Cardiac muscle cell (in vitro differentiated cells and primary cell): ENCODE measurements at places on chromosomes 6 and 20.
A peak's percentile ranks its signal among the peaks of the same experiment; 100 is the strongest.

DNA sequence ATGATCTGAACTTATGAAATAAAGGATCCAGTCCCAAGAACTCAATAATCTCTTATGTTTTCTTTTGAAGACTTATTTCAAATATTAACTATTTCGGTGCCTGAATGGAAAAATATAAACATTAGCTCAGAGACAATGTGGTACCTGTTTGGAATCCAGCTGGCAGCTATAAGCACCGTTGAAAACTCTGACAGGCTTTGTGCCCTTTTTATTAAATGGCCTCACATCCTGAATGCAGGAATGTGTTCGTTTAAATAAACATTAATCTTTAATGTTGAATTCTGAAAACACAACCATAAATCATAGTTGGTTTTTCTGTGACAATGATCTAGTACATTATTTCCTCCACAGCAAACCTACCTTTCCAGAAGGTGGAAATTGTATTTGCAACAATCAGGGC lies 4.4 kb upstream of the KIAA0319 start:
- no peak for DNase-seq

DNA sequence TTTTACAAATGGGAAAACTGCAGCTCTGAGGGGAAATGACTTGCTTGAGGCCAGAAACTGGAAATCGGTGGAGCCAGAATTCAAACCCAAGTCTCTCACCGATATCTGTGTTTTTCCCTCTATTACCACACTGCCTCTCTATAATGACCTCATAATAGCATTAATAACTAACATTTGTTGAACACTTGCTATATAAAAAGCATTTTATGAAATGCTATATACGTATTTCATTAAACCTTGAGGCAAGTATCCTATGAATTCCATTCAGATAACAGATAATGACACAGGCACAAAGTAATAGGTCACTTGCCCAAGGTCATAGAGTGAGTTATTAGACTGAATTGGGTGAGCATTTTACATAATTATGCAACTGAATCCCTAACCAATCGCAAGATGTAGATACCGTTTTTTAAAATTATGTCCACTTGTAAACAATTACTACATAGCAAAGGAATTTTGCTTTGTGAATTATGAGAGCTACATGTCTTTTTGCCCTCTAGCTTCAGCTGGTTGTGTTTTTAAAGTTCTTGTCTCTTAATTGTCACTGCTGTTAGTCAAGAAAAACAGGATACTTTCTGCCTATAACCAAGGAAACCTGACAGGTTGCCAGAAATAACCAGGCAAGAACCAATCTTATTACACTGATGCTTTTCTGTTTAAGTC lies 4.7 kb downstream of the DSN1 start:
- DNase-seq: no peak

DNA sequence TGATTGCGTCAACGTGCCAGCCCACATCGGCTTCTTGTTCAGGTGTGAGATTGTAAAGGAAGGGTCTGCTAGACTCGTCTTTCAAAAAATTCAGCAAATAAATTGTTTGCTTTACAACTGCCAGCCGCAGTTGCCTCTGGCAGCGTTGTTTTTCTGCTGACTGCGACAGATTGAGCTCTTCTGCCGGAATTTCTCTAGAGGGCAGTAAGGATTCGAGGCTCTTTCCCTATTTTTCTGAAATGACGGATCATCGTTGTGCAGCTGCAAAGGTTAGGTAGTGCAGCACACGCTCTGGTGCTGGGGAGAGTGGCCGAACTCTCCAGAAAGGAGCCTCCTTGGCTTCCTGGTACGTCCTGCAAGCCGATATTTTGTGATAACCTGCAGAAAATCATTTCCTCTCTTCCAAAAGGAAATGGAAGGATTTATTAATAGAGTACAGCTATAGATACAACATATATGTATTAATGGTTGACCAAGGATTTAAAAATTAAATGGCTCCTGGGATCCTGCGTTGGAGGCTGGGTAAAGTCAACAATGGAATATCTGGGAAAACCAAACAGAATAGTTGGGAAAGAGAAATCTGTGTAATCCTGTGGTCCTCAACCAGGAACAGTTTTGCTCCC lies 121.9 kb upstream of the ZFP64 start:
- DNase-seq: peak; percentile 68

- no peak for DNase-seq
Measured at GRCh38 chr6:10098756-10099528, 315.9 kb downstream of the TFAP2A start.

GRCh38 chr6:72218125-72218524 lies 331.8 kb downstream of the RIMS1 start:
- peak; percentile 43 for DNase-seq

GRCh38 chr20:11445891-11446290 lies 471.8 kb upstream of the BTBD3 start:
- no peak for DNase-seq

DNA sequence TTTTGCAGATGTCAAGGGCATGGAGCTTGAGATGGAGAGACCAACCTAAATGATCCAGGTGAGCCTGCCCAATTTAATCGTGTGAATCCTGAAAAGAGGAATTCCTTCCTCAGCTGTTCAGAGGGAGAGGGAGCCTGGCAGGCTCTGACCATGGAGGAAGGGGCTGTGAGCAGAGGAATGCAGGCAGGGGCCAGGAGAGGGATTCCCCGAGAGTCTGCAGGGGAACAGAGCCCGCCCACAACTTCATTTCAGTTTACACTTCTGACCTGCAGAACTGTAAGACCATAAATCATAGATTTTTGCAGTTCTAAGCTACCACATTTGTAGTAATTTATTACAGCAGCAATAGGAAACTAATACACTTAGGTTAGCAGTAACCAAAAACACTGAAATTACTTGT lies 164.1 kb downstream of the TBXT start:
- no peak for DNase-seq

GRCh38 chr6:137122612-137123011 lies 50.8 kb downstream of the IL22RA2 start:
- DNase-seq: no peak

DNA sequence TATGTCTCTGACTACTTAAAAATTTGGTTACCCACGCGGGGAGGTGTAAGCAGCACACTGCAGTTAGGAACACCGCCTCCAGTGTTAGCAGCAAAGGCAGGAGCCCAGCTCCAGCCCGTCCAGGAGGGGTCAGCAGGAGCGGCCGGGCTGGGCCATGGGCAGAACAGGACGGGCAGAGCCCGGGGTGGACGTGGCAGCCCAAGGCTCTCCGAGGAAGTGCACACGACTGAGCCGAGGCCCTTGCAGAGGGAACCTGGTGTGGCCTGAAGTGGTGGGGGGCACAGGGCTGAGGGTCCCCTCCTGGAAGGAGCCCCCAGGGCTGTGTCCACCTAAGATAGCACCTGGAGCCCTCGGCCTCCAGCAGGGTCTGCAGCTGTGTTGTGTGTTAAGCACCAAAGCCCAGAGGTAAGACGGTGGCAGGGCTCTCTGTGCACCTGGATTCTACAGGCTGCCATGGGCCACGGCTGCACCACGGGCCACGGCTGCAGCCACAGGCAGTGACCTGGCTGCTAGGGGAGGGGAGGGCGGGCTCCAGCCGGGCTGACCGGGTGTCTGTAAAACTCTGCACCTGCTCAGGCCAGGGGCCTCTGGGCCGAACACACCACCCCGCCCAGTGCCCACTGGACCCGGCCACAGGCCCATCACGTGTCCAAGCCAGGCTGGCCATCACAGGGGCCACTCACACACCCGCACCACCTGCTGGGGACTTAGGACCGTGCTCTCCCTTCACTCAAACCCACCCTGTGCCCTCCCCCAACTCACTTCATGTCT lies 6.6 kb downstream of the SLC2A4RG start:
- no peak for DNase-seq

- no peak for DNase-seq
Measured at GRCh38 chr6:160221423-160221822, 37.2 kb downstream of the SLC22A2 start.

DNA sequence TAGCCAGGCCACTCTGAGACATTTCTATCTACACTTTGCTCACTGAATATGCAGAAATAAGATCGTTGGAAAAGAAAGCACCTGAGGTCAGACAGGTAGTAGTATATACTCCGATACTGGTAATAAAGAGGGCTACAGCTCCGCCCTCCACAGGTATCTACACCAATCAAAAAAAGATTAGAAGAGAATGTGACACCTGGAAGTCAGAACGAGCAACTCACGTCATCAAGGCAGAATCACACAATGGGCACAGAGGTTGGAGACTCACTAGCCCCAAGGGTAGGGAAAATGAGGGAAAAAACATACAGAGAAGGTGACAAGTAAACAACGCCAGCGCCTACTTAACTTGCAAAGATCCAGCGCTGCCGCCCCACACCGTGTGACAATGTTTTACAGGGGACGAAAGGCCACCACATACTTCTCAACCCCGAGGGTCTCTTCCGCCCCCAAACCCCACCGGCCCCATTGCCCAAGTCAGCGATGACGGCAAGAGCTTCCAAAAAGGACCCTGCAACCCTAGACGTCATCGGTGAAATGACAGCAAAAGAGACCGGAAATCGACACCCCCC lies 653 bp downstream of the LMBRD1 start:
- no peak for DNase-seq

GRCh38 chr6:93226822-93227221 lies 192.5 kb downstream of the EPHA7 start:
- no peak for DNase-seq

GRCh38 chr20:45459606-45460005 lies 9.9 kb upstream of the WFDC2 start:
- no peak for DNase-seq

GRCh38 chr6:150229436-150230163 lies 86.8 kb downstream of the PPP1R14C start:
- no peak for DNase-seq

DNA sequence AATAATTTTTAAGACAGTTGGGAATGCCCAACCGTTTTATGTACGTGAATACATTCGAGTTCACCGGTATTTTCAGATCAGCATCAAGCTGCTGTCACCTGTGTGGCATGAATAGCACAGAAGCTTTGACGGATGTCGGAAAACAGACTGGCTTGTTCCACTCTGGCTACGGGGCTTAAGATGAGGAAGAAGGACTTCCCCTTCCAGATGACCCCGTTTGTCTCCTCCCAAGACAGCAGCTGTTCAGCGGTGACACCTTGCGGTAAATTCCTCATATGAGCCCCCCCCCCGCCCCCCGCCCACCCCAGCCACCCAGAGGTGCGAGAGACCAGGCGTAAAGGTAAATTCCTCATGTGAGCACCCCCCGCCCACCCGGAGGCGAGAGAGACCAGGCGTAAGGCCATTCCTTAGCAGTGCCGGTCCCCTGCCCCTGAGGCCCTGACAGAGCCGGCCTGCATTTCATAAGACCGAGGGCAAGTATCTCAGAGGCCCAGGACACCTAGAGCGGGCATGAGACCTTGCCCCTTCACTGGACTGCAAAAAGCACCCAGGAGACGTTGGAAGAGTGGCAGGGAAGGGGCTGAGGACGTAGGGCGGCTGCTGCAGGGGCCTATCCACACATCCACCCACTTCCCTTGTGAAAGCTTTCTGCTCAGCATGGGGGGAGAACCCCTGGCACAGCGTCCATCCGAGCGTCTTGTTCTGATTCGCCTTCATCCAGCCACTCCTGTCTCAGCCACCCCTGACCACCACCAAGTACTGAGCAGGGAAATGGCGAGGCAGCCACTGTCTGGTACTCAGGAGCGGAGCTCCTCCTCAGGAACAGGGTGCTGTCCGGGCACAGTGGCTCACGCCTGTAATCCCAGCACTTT lies 7.3 kb upstream of the PCMTD2 start:
- DNase-seq: no peak

GRCh38 chr20:40922865-40923264 lies 105.8 kb upstream of the TOP1 start:
- DNase-seq: no peak

GRCh38 chr6:21188505-21189223 lies 404.9 kb upstream of the SOX4 start:
- no peak for DNase-seq

DNA sequence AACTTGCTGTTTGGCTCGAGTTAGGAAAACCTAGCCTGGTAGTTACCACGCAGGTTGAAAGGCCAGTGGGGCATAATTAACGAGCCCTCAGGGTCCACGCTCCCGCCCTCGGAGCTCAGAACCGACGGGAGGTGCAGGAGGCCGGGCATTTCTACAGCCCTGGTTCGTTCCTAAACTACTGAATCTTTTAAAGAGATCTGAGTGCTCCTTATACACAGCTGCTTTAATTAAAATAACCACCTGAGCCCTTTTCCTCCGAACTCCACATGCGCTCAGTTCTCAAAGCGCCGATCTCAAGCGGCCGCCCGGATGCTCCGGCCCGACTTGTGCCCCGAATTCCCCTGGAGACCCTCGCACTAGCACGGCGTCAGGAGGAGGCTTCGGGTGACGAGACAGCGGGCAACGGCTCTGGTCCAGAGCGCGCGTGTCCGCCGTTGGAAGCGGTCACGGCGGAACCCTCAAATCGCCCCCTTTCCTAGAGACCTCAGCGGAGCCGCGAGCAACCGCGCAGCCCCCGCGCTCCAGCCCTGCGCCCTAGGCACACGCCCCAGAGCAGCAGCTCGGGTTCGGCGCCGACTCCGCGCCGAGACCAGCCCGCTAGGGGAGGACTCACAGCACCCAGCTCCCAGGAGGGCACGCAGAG lies 397 bp downstream of the WDR27 start:
- DNase-seq: no peak

- no peak for DNase-seq
Measured at GRCh38 chr6:26375270-26375669, 7.6 kb upstream of the BTN2A2 start.

GRCh38 chr6:99604166-99605073 lies 2.2 kb upstream of the PRDM13 start:
- DNase-seq: no peak

- no peak for DNase-seq
Measured at GRCh38 chr6:89887452-89888137, 6.7 kb upstream of the GJA10 start.

GRCh38 chr20:1987826-1988225 lies 6.0 kb downstream of the PDYN start:
- no peak for DNase-seq

- DNase-seq: no peak
Measured at GRCh38 chr20:43514648-43514999, 7.1 kb downstream of the L3MBTL1 start.

DNA sequence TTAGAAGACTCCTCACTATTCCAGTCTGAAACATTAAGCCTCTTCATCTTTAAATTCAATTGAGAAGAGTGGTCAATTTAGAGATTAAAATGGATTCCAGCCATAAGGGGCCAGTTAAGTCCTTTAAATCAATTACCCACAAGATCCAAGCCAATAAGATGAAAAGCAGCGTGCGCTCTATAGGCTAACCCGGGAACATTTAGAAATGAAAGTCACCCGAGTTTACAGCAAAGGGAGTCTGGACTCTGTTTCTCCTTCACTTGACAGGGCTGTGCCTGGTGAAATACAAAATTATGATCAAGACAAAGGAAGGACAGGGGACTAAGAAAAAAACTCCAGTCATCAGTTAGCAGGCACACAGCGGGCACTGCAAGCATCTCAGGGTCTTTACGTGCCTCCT lies 393.7 kb downstream of the QKI start:
- DNase-seq: no peak

- DNase-seq: no peak
Measured at GRCh38 chr20:37360391-37361115, 14.6 kb downstream of the SRC start.

GRCh38 chr6:92708270-92708669 lies 711.1 kb downstream of the EPHA7 start:
- DNase-seq: no peak

GRCh38 chr6:125340991-125341390 lies 39.2 kb upstream of the HDDC2 start:
- DNase-seq: no peak
